ENCODE measurements at places on chromosomes 7 and 10.

GRCh38 chr7:40761762-40762560 lies 627.2 kb downstream of the SUGCT start:
- DNase-seq, result no peak

DNA sequence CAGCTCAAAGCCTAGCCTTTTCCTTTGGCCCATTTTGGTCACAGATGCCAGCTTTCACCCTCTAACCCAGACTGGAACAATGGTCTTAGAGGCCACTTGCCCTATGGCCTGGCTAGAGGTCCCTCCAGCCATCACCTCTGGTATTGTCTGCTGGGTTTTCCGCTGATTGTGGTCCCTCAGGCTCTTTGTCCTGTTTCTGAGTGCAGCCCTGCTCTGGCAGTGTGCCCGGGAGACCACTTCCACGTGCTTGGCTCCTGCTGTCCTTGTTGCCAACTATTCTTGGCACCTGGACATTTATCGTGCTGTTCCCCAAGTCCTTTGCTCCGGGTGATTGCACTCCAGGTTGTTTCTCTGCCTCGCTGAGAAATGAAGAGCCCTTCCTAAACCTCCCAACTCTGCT lies 53.3 kb upstream of the FAM180A start:
- DNase-seq, result no peak

- DNase-seq, result no peak
Observed at GRCh38 chr10:44807451-44807850, 103.7 kb upstream of the TMEM72 start.

GRCh38 chr10:114905450-114905849 lies 32.5 kb upstream of the TRUB1 start:
- peak; percentile 15 for DNase-seq

GRCh38 chr10:66629996-66630395 lies 295.8 kb upstream of the LRRTM3 start:
- peak; percentile 41 for DNase-seq

DNA sequence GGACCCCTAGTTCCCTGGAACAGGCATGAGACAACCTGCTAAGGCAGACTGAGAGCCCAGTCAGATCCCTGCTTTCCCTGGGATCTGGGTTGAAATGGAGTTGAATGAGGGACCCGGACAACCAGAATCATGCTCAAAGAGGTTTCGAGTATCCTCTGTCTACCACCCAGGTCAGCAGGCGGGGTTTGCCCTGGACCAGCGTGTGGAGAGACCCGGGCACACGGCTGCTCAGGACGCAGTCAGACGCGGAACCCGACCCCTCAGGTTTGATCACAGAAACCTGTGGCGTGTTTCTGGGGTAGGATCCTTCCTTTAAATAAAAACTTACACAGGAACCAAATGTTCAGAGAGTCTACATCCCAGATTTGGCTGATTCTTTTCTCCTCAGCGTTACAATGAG lies 330.6 kb downstream of the PTPRN2 start:
- no peak for DNase-seq

DNA sequence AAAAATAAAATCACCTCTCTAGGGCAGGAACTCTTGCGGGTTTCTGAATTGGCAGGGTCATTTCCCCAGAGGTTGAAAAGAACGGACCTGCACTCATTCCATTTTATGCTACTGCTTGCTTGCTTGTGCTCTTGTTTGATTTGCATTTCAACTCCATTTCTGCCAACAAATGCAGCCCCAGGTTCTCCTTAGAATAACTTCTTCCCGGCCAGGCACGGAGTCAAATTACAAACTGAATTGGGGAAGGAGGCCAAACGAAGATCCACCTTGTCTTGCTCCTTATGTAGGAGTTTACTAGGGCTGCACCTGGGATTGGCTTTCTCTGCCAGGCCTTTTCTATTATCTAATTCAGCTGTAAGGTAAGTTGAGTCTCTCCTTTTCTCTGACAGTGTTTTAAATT lies 79.6 kb downstream of the HGF start:
- no peak for DNase-seq

- no peak for DNase-seq
Observed at GRCh38 chr10:31878486-31878885, 50.1 kb downstream of the ARHGAP12 start.

DNA sequence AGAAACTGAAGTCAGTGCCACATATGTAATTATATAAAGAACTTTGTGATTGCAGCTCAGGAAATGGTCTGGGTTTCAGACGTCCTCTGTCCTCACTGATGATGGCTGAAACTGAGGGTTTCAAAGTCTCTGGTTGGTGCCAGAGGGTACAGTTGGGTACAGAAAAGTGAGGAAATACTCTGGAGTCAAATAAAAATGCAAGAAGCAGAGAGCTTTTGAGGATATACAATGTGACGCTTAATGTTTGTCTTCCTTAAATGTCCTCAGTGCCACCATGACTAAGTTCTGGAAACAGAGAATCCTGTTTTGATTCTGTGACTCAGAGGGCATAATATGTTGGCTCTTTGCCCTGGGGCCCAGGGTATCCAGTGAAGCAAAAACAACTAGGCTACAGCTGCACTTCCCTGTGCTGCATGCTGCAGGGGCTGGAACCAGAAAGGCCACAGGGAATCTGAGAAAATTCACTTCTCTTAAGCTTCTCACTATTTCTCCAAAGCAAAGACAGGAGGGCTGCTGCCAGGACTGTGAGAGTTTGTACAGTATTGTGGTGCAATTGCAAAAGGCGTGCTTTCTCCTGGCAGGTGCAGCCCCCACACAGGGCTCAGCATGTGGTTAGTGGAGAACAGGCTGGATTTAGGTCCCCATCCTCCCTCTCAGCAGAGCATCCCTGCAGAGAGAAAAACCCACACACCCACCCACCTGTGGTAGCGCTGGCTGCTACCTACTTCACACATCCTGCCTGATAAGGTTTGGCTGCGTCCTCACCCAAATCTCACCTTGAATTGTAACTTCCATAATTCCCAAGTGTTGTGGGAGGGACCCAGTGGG lies 169.5 kb upstream of the SVIL start:
- peak; percentile 95 for DNase-seq

DNA sequence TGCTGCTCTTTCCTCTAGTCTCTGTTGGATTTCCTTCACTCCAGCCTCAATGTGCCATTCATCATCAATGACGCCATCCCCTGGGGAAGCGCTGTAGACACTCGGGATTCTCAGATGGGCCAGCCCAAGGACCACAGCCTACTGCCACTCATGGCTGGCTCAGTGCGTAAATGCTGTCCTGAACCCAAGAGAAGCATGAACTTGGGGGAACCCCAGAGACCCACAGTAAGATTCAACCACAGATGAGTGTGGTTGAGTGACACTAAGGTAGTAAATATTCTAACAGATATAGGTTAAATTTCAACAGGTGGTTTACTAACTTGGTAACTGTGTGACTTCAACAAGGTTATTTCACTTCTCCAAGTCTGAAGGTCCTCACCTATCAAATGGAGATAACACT lies 304.1 kb downstream of the GRM8 start:
- no peak for DNase-seq

DNA sequence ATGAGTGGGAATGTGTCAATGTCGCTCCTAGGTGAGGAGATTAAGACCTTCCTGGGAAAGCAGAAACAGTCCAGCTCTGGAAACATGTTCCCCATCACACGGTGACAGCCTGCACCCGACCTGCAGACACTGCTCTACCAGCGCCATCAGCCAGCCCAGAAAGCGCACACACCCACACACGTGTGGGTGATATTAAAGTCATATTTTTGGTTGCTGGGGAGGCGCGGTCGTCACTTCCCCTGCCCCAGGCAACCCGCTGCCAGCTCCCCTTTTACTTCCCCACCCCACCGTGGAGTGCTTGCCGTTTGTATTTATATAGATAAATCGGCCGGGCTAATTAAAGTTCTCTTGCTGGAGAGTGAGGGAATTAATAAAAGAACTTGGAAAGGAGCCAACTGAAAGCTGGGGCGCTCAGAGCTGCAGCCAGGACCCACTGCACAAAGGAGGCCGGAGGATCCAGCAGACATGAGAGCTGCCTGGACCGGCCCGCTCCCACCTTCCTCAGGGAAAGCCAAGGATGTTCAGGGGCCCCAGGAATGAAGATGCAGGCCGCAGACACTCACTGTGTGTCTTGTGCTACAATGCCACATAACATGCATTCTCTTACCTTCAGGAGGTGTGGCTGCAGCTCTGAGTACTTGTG lies 145.2 kb upstream of the UNC5B start:
- no peak for DNase-seq

GRCh38 chr7:23106057-23106822 lies 655 bp downstream of the KLHL7 start:
- peak; percentile 79 for DNase-seq

GRCh38 chr10:121580276-121581116 lies 17.7 kb downstream of the FGFR2 start:
- no peak for DNase-seq

DNA sequence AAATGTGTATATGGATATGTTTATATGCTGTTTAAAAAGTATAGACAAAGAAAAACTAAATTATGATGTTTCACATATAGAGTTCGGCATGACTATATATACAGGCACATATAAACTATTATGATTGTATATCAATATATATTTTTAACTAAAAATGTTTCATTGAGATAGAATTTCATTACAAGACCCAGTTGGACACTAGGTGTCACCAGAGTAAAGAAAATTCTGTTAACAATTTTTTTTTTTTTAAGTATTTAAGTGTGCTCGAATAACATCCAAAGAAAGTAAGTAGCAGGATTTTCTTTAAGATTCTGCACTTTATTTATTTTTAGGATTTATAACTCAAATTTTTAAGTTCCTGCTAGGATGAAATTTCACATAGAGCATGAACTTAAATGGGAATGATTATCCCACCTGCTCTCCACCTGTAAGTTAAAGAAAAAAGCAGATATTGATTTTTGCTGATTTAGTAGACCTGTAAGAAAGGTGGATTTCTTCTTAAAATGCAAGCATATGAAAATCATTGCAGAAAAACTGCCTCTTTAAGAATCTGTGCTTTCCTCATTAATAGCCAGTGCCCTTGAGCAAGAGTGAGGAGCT lies 961.5 kb downstream of the PCDH15 start:
- peak; percentile 52 for DNase-seq

- DNase-seq, result no peak
Observed at GRCh38 chr7:154792436-154793055, 210.4 kb downstream of the PAXIP1 start.

DNA sequence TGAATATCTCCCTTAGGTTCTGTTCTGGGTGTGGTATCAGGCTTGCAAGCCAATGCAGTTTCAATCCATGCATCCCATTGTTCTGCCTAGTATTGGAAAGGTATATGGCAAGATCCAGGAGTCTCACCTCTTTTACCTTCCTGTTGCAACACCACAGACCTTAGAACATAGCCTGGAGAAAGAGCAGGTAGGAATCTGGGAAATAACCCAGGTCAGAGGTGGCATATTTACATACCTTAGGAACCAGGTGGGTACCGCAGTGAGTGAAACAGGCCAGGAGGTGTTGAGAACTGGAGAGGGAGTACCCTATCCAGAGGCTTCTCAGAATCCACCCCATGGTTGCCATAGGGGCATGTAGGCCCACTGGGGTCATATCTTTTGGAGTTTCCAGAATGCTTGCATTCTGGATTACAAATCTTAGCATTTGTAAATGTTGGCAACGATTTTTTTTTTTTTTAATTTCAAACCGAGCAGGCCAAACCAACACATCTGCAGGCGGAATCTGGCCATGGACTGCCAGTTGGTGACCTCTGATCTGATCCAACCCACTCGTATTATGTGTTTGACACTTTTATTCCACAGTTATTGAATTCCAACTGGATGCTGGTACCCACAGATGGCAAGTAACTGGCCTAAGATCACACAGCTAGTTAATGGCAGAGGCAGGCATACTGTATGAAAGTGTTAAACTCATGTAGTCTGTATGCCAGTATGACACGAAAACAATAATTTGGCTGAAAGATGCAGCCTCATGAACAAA lies 180.3 kb upstream of the TCF7L2 start:
- no peak for DNase-seq

GRCh38 chr10:45373576-45374349 lies at the start of gene ALOX5:
TSS of gene ALOX5 (plus strand) at chr10:45374216. CDS start at chr10:45374280, 64 bp downstream.
- DNase-seq, result peak; percentile 7

DNA sequence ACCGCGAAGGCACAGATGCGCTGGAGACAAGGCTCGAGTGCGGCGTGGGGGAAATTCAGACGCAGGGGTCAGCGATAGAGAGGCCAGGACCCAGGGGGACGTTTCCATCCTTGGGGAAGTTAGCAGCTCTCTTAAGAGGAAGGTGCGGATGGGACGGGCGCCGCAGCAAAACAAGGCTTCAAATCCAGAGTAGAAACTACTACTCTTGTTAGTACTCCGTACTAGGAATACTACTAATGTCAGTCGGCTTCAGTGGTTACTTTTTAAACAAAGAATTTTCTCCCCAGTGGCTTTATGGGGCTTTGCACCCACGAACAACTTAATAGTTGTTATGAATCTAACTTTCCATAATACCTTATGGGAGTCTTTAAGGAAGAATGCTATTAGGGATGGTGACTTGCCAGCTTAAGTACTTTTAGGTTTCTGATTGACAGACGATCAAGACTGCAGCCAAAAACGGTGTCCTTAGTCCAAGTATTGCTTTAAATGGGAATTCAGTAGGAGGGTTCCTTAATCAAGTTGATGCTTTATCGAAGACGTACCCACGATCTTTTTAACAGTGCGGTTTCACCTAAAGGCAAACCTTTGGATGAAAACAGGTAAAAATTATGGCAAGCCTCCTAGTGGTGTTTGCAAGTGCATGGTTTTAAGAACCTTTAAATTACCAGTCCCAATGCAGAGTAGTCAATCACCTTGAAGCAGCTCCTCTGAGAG lies 812 bp upstream of the IDE start:
- DNase-seq, result no peak

DNA sequence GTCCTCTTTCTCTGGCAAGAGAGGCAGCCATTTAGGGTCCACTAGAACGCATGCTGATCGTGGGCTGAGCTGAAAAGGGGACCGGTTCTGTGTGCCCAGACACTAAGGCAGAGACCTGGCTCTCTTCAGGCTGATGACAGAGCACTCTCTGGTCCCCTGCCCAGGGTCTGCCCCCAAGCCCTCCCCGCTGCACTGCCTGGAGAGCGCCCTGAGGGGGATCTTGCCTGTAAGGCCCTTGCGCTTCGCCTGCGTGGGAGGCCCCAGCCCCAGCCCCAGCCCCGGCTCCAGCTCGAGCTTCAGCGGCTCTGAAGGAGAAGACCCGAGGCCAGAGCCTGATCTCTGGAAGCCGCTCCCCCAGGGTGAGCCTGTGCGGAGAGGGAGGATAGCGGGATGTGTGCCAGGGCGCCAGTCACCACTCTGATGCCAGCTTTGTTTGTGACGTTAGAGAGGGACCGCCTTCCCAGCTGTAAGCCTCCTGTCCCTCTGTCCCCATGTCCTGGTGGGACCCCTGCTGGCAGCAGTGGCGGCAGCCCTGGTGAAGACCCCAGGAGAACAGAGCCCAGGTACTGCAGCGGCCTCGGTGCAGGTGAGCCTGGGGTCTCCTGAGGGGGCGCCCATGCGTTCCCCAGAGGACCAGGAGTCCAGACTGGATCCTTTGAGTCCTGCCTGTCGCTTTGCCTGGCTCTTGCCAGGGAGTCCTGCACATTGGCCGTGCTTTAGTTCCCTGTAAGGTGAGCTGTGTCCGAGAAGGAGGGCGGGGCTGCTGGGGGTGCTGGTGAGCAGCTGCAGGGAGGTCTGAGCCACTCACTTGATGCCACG lies 43.2 kb downstream of the ZNF467 start:
- DNase-seq, result no peak

All from adipocyte (in vitro differentiated cells).